ENCODE measurements at places on chromosomes 7 and 10. TPM values are rescaled to one million over a fixed set of nuclear protein-coding genes. Genes with fewer than 3 reads are reported as not detected.

The PMPCB gene
- polyA plus RNA-seq, result 91.9 TPM

GRCh38 chr10:117674201-117674600 lies 131.7 kb downstream of the EMX2 start:
- DNase-seq, result no peak

DNA sequence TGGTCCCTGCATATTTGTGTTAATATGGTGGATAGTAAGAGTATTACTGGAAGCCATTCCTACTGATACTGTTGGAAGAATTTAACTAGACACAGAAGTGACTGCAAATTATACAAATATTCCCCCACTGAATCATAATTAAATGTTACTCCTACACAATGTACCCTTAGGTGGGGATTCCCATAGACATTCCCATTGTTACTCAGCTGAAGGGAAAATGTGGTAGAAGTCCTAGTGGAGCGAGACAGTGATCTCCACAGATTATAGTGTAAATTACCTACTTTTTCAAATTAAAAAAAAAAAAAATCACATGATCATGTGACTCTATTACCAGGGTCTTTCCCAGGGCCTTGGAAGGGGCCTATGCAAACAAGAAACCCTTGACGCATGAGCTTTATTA lies 611.8 kb downstream of the LRMDA start:
- no peak for DNase-seq

The LHFPL3 gene
- not detected for polyA plus RNA-seq

- DNase-seq, result no peak
These were observed 338.8 kb downstream of the ELMO1 start for GRCh38 chr7:37109843-37110242.
